SJCRH30 (cell line): ENCODE measurements at places on chromosomes 2 and 18. TPM values are rescaled to one million over a fixed set of nuclear protein-coding genes. Genes with fewer than 3 reads are reported as not detected.

CELF4 gene
- total RNA-seq = not detected in 2 replicates

LTBP1 gene
- total RNA-seq = 62.0 and 63.1 TPM in 2 replicates

SATB2 gene
- total RNA-seq = 13.3 and 14.8 TPM in 2 replicates

FOXD4L1 gene
- 0.43 and 1.0 TPM in 2 replicates for total RNA-seq

ALPP gene
- 0.08 TPM in 1 of 2 replicates, not detected in the other for total RNA-seq

AQP4 gene
- 0.26 and 0.43 TPM in 2 replicates for total RNA-seq

IL37 gene
- total RNA-seq = 0.22 and 0.25 TPM in 2 replicates

CFAP65 gene
- not detected in 2 replicates for total RNA-seq

TUBB8B gene
- total RNA-seq = not detected in 2 replicates

PTPRN gene
- not detected in 2 replicates for total RNA-seq

INHA gene
- 0.65 and 1.4 TPM in 2 replicates for total RNA-seq

C2orf78 gene
- total RNA-seq = not detected in 2 replicates

TMEM237 gene
- 51.7 and 55.1 TPM in 2 replicates for total RNA-seq

GAL3ST2 gene
- total RNA-seq = not detected in 2 replicates

PPM1G gene
- 160 and 163 TPM in 2 replicates for total RNA-seq

OTOF gene
- 0.08 TPM in 1 of 2 replicates, not detected in the other for total RNA-seq

CRACDL gene
- not detected in 2 replicates for total RNA-seq
